Heart right ventricle (tissue), 16 donors: ENCODE measurements at places on chromosomes 7 and 10. TPM values are rescaled to one million over a fixed set of nuclear protein-coding genes. Genes with fewer than 3 reads are reported as not detected.
A peak's percentile ranks its signal among the peaks of the same experiment; 100 is the strongest.

GRCh38 chr10:110458266-110458920 lies 39.3 kb upstream of the DUSP5 start:
- peak; percentile 56 for DNase-seq

GRCh38 chr10:101260764-101261481 lies 31.7 kb upstream of the LBX1 start:
- DNase-seq: no peak

The BTBD16 gene
- total RNA-seq: not detected

DNA sequence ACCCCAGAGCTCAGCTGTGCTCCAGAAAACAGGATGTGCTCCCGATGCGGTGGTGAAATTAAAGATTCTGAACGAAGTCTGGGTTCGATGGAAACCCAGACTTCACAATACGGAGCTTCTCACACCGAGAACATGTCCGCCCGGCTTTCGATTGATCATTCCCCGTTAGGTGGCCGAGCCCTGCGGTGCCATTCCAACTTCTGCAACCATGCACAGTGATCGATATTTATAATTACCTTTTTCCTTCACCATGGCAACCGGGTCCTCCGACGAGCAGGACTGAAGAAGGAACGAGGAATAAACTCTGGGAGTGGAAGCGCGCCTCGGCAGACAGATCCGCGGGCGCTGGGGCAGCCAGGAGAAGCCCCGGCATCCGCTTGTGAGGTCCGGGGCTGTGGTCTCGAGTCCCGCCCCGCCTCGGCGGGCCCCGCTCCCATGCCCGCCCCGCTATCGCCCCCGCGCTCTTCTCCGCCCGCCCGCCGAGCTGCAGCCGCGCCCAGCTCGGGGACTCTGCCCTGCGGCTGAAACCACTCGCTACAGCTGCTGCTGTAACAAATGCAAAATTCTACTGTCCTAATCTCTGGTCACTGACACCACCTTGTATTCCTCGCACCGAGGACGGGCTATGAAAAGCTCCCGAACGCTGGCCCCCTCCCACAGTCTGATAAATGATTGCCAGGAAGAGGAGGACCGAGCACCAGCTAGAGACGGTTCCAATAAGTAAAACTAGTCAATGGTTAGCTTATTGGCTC lies 26.2 kb downstream of the ABLIM1 start:
- peak; percentile 58 for DNase-seq

DNA sequence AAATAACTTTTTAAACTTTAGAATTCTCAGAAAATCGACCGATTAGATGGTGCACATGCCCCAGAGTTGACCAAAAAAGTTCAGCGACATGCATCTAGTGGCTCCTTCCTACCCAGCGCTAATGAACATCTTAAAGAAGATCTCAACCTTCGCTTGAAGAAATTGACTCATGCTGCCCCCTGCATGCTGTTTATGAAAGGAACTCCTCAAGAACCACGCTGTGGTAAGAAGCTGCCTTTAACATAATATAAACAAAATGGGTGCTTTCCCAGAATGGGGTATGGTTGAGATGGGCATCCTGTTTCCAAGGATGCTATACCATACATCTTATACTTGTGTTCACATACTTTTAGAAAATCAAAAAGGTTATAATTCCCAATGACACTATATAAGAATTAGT lies 24.6 kb downstream of the GLRX3 start:
- DNase-seq: no peak

The NDUFB2 gene
- total RNA-seq: 798 TPM

GRCh38 chr10:133088179-133088955 lies 643 bp downstream of the ADGRA1 start:
- no peak for DNase-seq
